ENCODE measurements at places on chromosomes 2 and 18. TPM values are rescaled to one million over a fixed set of nuclear protein-coding genes. Genes with fewer than 3 reads are reported as not detected.

GRCh38 chr2:105455488-105456003 lies 56.7 kb upstream of the FHL2 start:
- H3K27me3 ChIP-seq: no peaks in the 10 kb centered on the region
- no peak for DNase-seq
- no peak overlapping the region for H3K4me3 ChIP-seq
- no peak overlapping the region for H3K27ac ChIP-seq
- no peaks in the 10 kb centered on the region for H3K4me1 ChIP-seq

DNA sequence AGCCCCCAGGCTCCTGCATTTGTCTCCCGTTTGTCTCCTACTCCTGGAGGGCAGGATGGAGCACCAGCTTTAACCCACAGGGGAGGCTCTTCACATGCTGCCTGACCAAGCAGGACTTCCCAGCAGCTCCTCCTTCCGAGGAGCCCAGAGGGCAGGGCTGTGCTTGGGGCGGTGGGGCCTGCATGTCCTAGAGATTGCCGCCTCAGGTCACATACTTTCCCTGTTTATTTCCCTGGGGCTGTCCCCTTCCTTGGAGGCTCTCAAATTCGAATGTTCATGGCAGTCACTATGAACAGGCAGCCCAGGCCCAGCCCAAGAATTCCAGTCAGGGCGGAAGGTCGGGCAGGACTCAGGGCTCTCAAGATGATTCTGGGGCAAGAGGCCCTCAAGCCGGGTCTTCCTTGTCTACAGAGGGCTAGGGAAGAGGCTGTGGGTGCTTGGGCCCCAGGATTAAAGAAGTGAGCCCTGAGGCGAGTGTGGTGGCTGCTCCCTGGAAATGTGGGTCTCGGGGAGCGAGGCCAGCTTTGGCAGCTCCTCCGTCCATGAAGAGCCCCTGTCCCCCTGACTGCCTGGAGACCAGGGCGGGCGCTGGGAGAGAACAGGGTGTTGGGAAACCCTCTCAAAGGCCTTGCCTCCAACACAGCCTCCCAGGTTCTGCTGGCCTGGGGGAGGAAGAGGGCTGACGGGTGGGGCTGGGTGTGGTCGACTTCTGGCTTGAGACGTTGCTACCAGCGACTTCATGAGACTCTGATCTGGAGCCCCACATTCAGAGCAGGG lies 48.9 kb upstream of the HPCAL1 start:
- DNase-seq: no peak
- no peak overlapping the region for H3K27ac ChIP-seq
- H3K4me3 ChIP-seq: no peak overlapping the region
- no peaks in the 10 kb centered on the region for H3K27me3 ChIP-seq
- no peaks in the 10 kb centered on the region for H3K36me3 ChIP-seq
- no peaks in the 10 kb centered on the region for H3K4me1 ChIP-seq

DNA sequence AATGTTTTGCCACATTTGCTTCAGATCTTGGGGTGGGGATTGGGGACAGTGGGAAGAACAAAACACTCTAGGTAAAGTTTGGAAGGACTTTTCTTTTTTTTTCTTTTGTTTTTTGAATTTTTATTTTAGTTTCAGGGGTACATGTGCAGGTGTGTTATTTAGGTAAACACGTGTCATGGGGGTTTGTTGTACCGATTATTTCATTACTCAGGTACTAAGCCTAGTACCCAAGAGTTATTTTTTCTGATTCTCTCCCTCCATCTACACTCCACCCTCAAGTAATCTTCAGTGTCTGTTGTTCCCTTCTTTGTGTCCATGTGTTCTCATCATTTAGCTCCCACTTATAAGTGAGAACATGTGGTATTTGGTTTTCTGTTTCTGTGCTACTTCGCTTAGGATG lies 73.3 kb downstream of the FASTKD2 start:
- H3K27ac ChIP-seq: no peak overlapping the region
- no peak for DNase-seq
- no peaks in the 10 kb centered on the region for H3K4me1 ChIP-seq
- no peaks in the 10 kb centered on the region for H3K27me3 ChIP-seq
- H3K4me3 ChIP-seq: no peak overlapping the region

DNA sequence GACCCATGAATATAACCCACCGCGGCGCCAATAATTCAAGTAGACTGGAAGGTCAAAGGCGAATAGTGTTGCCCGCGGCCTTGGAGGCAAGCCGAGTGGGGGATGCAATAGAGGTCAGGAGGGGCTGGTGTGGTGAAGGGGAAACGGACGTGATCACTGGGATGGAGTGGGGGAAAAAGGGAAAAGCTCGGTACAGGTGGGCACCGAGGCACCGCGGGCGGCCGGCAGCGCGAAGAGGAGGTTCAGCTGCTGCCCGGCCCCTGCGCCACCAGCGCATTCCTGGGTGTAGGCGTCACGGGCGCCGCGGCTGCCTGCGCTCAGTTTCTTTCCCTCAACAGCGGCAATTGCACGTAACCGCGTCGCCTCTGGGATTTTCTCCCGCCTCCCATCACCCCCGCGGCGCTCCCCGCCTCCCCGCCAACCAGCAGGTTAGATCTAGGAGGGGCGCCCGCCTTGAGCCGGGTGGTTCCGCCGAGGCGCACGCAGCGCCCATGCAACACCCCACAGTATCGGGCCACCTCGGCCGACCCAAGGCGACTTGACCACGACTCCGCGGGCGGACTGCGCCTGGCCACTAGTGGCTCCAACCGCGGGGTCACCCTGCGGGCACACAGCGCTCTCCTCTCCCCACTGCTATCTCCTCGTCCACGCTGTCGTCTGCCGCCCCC lies 1.5 kb downstream of the RND3 start:
- no peak for DNase-seq
- H3K27me3 ChIP-seq: peaks cover 3% of the 10 kb centered on the region
- no peak overlapping the region for H3K4me3 ChIP-seq
- no peak overlapping the region for H3K27ac ChIP-seq
- no peaks in the 10 kb centered on the region for H3K4me1 ChIP-seq
- H3K36me3 ChIP-seq: no peaks in the 10 kb centered on the region

SIX2 gene
- total RNA-seq: not detected

GRCh38 chr2:153811516-153811915 lies 60.2 kb upstream of the GALNT13 start:
- no peak for DNase-seq
- H3K36me3 ChIP-seq: no peaks in the 10 kb centered on the region
- H3K27ac ChIP-seq: no peak overlapping the region
- no peaks in the 10 kb centered on the region for H3K27me3 ChIP-seq

GRCh38 chr2:40964509-40965250 lies 512.8 kb upstream of the SLC8A1 start:
- H3K36me3 ChIP-seq: no peaks in the 10 kb centered on the region
- no peak overlapping the region for H3K4me3 ChIP-seq
- no peaks in the 10 kb centered on the region for H3K4me1 ChIP-seq

DNA sequence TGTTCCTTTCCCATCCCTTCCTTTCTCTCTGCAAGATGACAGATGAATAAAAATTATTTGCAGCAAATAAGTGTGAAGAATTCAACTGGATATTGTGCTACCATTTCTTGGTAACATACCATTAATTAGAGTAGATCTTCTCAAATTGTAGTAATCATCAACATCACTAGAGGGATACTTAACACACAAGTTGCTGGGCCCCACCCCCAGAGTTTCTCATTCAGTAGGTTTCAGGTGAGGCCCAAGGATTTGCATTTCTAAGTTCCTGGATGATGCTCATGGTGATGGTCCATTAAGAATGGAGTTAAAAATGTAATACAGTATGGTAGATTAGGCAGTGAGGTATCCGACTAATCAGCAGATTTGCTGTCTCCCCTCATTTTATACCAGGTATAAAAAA lies 594.0 kb downstream of the ERBB4 start:
- no peaks in the 10 kb centered on the region for H3K36me3 ChIP-seq
- H3K27me3 ChIP-seq: no peaks in the 10 kb centered on the region
- H3K27ac ChIP-seq: no peak overlapping the region
- DNase-seq: no peak
- H3K4me3 ChIP-seq: no peak overlapping the region
- H3K4me1 ChIP-seq: no peaks in the 10 kb centered on the region

Measured in naive thymus-derived CD4-positive, alpha-beta T cell (primary cell).